ENCODE measurements at places on chromosomes 1 and 21.

GRCh38 chr1:37765916-37766664, 1.2 kb upstream of the EPHA10 start:
- no peak for DNase-seq

GRCh38 chr1:220533504-220534109, 5.7 kb downstream of the MARK1 start:
- no peak for DNase-seq

DNA sequence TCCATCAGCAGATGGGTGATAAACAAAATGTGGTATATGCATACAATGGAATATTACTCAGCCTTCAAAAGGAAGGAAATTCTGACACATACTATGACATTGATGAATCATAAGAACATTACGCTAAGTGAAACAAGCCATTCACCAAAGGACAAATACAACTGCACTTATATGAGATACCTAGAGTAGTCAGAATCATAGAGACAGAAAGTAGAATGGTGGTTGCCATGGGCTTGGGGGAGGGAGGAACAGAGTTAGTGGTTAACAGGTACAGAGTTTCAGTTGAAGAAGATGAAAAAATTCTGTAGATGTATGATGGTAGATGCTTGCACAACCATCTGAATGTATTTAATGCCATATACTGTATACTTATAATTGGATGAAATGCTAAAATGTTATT, 39.1 kb upstream of the KCNK2 start:
- no peak for DNase-seq

GRCh38 chr21:45987121-45987711, 5.6 kb downstream of the COL6A1 start:
- no peak for DNase-seq

GRCh38 chr1:14803002-14803789, 204.7 kb downstream of the KAZN start:
- DNase-seq, result no peak

DNA sequence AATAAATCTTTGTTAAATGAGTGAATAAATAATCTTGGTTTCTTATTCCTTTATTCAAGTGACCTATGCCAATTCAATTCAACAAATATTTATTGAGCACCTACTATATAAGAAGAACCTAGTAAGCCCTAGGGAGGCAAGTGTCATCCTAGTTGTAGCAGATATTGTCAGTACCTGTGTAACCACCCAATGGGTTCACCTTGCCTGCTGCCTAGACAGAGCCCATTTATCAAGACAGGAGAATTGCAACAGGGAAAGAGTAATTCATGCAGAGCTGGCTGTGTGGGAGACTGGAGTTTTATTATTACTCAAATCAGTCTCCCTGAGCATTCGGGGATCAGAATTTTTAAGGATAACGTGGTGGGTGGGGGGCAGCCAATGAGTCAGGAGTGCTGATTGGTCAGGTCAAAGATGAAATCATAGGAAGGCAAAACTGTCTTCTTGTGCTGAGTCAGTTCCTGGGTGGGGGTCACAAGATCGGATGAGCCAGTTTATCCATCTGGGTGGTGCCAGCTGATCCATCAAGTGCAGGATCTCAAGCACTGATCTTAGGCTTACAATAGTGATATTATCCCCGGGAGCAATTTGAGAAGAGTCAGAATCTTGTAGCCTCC, 53.8 kb upstream of the KCNA3 start:
- DNase-seq, result no peak

GRCh38 chr1:184393962-184394361, 7.1 kb downstream of the C1orf21 start:
- DNase-seq, result no peak

DNA sequence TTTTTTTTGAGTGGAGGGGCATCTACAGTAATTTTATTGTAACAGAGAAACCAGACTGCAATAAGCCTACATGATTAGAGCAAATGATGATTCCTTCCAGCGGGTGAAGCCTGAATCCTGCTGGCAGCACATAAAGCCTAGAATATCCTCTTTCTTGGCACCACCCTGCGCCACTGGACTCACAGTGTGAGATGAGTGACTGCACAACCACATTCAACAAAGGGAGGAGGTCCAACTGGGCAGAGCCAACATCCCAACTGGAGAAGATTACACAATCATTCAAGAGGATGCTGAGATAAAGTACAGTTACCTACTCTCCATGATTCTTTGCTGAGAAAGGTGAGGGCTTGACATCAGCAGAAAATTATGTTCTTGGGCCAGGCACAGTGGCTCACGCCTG, 67.4 kb downstream of the TNFSF4 start:
- no peak for DNase-seq

- no peak for DNase-seq
Measured at GRCh38 chr1:30533796-30534550, 189.4 kb downstream of the MATN1 start.

- no peak for DNase-seq
Measured at GRCh38 chr1:2543543-2544092, 12.6 kb upstream of the TNFRSF14 start.

DNA sequence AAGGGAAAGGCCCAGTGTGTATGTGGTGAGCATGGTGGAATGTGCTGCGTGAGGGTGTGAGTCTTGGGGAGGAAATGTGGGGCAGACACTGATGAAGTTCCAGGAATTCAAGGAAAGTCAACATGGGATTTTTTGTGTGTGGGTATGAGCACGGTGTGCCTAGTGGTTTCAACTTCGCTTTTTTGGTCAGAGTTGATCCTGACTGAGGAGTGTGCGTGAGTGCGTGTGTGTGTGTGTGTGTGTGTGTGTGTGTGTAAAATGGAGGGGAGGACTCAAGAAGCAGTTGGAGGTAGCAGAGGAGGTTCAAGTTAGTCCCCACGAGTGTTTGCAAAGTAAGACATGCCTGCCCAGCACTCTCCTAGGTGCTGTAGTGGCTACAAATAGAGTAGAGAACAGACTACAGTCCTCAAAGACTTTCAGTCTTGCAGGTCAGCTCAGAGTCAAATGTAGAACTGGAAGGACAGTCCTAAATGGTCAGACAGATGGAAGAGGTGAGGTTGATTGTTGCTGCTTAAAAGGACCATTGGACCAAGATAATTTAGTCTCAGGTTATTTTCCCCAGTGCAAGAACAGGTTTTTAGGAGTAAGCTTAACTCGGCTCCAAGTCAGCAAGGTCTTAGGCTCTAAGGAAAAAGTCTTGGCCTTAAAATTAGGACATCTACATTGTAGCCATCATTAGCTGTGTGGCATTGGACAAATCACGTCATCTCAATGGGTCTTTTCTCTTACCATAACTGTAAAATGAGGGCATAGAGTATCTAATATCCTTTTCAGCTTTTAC, 25.0 kb downstream of the SLAMF1 start:
- no peak for DNase-seq

DNA sequence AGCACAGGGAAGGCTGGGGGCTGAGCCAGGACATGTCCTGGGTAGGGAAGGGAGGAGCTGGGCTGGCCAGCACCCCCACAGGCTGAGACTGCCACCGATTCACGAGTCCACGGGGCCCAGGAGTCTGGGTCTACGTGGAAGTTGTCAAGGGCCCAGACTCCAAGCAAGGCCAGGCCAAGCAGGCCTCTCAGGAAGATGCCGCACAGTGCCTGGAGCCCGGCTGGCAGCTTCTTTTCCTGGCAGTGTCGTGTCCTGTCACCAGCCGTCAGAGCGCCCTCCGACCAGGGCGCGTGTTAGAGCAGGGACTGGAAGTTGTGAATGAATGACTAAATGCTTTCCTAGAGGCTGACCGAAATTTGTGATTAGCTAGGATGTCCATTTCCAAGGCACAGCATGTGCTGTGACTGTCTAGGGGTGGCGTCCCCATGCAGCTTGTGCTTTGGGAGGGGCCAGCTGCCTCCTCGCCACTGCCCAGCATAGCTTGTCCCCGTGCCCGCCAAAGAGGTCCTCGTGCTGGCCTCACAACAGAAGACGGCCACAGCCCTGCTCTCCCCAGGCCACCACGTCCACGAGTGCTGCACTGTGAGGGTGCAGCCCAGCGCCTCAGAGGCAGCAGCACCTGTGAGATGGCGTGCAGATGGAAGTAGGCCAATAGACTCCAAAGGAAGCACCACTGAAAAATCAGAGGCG, 147.4 kb upstream of the COL6A1 start:
- DNase-seq, result no peak

GRCh38 chr1:203186091-203186445, 436 bp downstream of the CHI3L1 start:
- DNase-seq, result no peak

GRCh38 chr1:30780409-30780808, 22.8 kb upstream of the LAPTM5 start:
- no peak for DNase-seq

- no peak for DNase-seq
Measured at GRCh38 chr1:80910426-80910825, 890.3 kb upstream of the ADGRL2 start.

GRCh38 chr1:165773324-165773965, 4.8 kb upstream of the TMCO1 start:
- no peak for DNase-seq

Measured in activated T-cell treated with anti-CD3 and anti-CD28 coated beads for 24 hours (primary cell).